CD14-positive monocyte (primary cell): ENCODE measurements at places on chromosomes 1 and 21. TPM values are rescaled to one million over a fixed set of nuclear protein-coding genes. Genes with fewer than 3 reads are reported as not detected.

DNA sequence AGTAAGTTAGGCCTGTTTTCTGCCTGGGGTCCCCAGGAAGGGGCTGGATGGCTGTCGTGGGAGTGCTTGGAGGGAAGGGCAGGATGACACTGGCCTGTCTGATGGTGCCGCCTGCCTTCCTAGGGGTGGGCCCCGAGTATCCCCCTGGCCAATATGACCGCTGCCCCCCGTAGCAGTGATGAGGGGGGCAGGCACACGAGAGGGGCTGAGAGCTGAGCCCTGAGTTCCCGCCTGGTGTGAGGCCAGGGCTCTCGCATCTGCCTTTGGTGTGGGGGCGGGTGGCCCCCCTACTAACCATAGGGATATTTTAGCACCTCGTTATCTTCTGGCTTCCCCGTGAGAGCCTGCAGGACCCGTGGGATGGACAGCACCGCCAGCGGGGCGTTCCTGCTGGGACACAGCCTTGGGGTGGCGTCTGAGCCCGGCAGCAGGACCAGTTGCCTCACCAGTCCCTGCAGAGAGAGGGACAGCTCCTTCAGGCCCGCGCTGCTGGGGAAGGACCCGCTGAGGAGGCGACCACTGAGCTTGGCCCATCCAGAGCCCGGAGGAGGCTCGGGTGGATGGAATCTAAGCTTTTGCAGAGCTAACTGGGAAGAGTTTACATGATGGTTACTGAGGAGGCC, 10.4 kb downstream of the KRTAP10-1 start:
- DNase-seq = no peak

DNA sequence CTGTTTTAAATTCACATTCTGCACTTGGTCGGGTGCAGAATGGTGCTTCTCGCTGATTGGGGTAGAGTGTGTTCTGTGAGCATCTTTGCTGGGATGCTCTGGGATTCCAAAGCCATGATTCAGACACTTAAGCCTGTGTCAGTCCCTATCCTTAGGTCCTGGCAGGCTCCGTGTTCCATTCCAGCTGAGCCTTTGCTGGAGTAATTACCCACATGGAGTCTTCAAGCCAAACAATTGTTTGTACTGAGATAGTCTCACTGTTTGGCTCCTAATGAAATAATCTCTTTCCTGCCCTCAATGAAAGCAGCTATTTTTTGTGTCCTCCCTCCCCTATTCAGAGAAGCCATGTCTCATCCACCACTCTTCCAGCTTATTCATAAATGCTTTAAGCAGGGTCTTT, 18.7 kb downstream of the SMAP2 start:
- no peak for DNase-seq

DNA sequence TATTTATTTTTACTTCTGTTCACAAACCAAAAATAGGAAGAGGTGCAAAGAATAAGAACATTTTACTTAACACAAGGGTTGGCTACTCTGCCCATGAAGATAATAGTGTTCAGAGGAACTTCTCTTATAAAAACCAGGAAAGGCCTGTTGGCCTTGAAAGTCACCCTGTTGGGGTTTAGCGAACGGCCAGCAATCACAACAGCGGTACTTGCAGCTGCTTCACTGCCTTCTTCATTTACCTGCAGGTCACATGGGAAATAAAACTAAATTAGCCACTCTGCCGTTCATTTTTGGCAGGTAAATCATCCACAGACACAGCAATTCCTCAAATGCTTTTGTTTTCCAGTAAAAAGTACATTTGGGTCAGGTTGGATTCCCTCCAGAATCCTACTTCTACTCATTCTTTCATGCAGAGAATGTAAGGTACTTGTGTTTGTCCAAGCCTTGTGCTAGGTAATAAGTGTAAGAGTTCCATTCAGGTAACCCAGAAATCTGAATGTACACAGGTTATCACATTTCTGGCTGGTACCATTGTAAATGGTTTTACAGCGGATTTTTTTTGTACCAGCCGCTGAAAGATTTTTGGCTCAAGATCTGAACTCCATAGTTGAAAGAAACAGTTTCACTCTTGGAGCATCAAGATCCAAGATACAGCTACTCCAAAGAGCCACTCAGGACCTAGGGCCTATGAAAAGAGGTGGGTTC, 13.1 kb downstream of the SERPINC1 start:
- DNase-seq = no peak

DNA sequence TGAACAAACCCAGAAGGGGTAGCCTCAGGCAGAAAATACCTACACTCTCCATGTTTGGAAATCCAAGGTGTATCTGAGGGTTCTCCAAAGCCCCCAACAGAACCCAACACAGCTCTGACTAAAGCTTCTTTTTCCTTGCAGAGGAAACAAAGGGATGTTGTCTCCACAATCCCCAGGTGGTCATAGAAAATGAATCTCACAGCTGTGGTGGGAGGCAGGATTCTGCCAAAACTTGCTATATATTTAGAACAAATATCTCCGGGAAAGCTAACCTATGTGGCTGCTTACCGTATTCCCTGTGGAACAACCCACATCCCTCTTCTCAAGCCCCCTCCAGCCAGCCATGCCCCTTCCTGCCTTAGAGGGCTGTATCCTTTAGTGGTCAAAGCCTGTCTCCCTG, 406.1 kb downstream of the PRDM2 start:
- no peak for DNase-seq

DNA sequence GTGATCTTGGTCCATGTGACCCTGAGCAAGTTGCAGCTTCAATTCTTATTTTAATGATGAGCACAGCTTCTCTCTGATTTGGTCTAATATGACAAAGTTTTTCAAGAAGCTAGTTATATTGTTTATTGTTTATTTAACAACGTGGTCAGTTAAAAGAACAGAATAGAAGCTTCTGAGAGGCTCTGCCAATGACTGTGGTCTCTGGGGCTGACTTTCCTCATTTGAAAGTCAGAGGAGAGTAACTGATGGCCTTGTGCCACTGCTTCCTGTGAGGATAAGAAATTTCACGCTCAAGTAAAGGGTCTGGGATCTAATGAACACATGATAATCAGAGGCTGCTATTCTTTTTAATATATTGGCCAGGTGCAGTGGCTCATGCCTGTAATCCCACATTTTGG, 7.3 kb downstream of the HHIPL2 start:
- DNase-seq = no peak

RGS18 gene
- 57.0 TPM for polyA plus RNA-seq

ZNF683 gene
- polyA plus RNA-seq = not detected in 2 replicates
